Caudate nucleus (tissue), 63 donors: ENCODE measurements at places on chromosomes 3 and 15.
A peak's percentile ranks its signal among the peaks of the same experiment; 100 is the strongest.

DNA sequence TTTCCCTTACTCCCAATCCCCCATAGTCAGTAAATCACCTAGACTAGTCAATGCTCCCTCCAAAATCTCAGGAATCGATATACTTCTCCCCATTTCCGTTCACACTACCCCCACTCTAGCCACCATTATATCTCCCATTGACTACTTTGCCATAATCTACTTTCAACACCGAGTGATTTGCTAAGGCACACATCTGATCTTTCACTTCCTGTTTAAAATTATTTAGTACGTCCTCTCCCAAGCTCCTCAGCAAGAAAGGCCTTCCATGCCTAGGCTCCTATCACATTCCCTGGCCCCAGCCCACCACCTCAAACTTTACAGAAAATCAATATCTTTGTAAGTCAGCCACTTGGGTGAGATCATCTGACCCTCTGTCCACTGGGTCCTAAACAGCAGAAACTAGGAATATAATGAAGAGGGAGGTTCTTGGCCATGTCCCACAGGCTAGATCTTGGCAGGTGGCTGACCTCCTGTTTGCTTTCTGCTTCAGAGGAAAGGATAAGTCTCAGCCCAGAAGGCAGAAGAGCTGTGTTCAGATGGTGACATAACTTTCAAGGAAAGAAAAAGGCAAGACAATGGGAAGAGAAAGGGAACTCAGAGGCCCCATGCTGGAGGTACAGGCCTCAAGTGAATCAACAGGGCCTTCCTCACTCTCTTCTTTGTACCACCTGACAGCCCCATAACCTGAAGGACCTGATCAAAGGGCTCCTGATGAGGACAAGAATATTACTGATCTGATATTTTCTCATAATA lies 103.0 kb downstream of the RPL22L1 start:
- DNase-seq: no peak

DNA sequence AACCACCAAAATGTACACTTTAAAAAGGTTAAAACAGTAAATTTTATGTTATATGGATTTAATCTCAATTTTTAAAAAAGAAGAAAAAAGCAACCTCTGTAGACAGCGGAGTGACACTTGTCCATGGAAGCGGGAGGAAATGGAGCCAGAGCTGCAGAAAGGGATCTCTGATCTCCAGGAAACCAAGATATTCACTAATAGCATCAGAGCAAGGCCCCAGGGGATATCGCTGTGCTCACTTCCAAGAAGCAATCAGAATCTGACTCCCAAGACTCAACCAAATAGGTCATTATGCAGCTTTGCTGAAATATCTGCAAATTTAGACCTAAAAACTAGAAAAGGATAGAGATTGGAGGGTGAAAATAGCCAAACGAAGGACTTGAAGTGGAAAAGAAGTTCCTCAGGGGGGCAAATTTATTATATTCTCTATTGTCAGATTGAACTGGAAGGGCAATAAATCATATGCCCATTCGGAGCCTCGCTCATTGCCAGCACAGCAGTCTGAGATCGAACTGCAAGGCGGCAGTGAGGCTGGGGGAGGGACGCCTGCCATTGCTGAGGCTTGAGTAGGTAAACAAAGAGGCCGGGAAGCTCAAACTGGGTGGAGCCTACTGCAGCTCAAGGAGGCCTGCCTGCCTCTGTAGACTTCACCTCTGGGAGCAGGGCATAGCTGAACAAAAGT lies 62.0 kb upstream of the ATP2C1 start:
- no peak for DNase-seq

DNA sequence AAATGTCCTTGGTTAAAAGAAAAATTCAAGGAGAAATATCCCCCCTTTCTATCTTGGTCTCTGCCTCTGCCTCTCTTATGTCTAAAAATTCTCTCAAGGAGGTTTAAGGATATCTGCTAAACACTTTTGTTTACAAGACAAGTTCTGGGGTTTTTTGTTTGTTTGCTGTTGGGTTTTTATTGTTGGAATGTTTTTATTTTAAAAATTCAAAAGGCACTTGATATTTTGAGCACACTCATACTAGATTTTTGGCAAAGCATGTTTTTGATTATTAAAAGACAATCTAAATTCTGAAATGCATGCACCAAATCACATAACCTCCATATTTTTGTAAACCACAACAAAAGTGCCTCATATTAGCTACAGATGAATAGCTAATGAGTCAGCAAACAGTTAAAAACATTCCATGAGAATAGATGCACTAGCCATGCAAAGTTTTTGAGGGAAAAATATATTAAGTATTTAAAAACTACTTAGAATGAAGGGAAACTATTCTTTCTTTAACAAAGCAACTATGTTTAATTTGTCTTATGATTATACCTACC lies 84.6 kb downstream of the ZBTB20 start:
- DNase-seq: no peak

DNA sequence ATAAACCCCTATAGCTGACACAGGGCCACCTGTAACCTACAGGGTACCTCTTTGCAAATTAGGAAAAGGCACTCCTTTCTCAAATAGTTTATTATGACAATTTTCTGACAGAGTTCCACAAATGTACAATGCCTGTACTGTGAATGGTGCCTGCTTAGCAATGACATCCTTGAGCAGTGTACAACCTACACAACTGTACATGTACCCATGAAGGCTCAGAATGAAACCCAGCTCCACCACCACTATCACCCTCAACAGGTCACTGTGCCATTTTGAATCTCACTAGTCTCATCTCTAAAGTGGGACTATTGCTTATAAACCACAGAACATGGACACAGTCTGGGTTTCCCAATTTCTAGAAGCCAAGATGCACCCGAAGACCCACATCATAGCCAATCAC lies 7.0 kb downstream of the MFGE8 start:
- DNase-seq: no peak

DNA sequence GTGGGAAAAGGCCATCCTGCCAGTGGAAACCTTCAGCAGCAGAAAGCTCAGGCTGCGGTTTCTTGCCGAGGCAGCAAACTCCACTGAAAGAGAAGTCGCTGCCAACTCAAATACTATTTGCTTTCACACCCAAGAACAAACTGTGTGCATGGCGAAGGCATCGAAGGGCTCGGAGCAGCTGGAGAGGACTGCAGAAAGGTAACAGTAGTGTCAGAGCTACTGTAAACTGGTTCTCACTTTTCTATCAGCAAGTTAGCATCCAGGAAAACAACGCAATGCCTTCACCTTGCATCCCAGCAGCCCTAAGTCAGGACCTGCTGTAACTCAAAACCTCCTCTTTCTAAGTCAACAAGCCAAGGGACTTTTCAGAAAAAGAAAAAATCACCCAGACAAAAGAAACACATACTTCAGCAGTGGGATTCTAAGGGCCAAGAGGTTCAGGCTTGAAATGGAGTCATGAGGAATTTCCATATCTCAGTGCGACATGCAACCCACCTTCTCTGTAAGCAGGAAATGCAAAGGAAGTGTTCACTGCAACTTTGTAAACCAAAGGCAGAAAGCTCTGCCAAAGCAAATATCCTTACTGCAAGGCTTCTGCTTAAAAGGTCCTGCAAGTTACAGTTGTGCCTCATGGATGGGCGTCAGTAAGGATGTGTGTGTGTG lies 193.5 kb downstream of the FOXP1 start:
- DNase-seq: no peak

GRCh38 chr3:4198491-4198890 lies 104.7 kb upstream of the SETMAR start:
- no peak for DNase-seq

DNA sequence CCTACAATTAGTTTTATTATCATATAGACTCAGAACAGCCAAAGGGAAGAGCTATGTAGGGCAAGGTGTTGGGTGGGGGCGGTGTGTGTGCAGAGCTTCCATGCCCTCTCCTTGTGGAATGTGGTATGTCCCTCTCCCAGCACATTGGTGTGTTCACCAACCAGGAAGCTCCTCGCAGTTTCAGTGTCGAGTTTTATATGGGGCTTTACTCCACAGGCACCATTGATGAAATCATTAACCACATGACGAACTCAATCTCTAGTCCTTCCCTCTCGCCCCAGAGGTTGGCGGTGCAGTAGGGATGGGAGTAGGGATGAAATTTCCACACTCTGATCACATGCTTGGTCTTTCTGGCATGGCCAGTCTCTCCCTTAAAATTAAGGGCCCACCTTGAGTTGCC lies 13.6 kb upstream of the SRP14 start:
- DNase-seq: no peak

DNA sequence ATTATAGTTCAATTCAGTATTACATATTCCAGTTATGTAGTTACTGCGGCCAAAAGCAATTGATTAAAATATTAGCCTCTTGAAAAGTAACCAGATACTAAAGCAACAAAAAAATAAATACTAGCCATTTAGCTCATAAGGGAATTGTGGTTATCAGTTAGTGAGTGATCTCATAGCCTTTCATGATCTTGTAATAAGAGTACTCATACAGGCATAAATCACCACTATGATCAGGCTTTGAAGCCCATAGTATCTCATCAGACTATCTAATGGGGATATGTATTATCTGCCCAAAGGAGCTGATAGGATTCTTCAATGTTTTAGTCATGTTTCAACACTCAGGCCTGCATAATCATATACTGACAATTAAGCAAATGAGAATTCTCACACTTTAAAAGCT lies 184.1 kb upstream of the CCDC54 start:
- no peak for DNase-seq

- no peak for DNase-seq
Measured at GRCh38 chr3:112360561-112360960, 27.6 kb downstream of the CD200 start.

GRCh38 chr3:171749124-171749523 lies 61.2 kb downstream of the PLD1 start:
- no peak for DNase-seq

DNA sequence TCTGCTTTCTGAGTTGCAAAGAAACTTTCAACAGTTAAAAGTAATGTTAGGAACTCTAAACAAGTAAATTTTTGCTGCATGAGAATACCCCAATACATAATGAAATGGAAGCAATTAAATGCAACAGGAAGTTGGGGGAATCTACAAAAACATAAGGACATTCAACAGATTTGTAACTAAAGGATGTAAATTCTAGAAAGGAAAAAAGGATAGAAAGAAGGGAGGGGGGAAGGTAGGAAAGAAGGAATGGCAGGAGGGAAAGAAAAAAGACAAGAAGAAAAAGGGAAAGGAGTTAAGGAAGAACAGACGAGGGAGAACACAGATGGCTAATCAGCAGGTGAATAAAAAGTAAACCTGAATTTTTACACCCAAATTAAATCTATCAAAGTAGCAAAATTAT lies 22.3 kb upstream of the ANP32A start:
- DNase-seq: no peak

- DNase-seq: no peak
Measured at GRCh38 chr15:94206463-94207167, 24.7 kb upstream of the MCTP2 start.

DNA sequence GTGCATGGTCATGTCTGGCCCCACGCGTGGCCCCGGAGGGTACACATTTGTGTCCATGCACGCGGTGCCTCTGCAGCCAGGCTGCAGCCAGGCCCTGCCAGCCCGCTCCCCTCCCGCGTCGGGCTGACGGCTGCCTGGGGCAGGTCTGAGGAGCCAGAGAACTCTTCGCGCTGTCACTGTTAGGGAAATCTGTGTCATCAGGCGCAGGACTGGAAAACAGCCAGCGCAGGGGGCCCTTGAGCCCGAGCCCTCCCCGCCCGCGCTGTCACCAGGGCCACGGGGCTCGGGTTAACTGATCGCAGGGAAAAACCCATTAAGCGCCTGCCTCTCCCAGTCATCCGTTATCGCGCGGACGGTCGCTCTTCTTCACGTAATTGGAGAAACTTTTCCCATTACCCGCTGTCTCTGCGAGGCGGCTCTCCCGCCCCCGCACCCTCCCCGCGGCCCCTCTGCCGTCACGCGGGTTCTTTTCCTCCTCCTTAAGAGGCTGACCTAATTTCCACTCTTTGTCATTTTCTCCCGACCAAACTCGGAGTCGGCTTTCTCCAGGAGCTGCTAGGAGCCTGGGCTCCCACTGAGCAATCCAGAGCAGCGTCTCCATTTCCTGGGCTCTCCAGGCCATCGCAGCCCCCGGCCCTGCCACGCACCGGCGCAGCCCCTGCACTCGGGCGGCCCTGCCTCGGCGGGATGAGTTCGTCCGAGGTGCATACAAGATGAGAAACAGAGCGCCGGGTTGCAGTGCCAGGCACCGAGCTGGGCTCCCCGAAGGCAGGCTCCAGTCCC lies 57.5 kb upstream of the PRR23E start:
- peak; percentile 36 for DNase-seq

DNA sequence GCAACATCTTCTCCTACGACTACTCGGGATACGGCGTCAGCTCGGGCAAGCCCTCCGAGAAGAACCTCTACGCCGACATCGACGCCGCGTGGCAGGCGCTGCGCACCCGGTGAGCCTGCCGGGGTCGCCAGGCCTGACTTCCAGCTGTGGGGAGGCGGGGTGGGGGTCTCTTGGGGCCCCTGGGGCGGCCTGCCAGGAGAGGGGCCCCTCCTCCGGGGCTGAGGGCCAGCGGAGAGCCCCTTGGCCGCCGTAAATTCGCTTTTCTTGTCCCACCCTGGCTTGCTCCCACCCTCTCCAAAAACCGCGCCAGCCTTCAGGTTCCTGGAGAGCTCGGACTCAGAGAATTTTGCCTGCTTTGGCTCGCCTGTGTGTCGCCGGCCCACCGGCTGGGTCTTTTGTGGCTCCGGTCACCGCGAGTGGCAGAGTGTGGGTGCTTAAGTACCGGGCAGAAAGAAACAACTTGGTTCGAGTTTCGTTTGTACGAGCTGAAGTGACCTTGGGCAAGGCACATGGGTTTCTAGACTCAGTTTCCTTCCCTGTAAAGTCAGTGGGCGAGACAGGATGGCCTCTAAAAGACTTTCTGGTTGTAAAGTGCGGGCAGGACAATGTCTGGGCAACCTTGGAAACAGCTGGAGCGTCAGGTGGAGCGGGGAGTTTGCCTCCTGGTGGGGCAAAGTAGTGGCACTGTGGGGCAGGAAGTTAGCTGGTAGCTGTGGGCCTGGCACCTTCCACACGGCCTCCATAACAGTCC lies 976 bp downstream of the ABHD17C start:
- DNase-seq: no peak

GRCh38 chr15:52255935-52256334 lies 39.7 kb downstream of the MYO5C start:
- no peak for DNase-seq

GRCh38 chr3:138066383-138066782 lies 49.0 kb downstream of the DZIP1L start:
- no peak for DNase-seq

- no peak for DNase-seq
Measured at GRCh38 chr3:52458031-52458760, 2.8 kb downstream of the NISCH start.

- DNase-seq: no peak
Measured at GRCh38 chr3:46929324-46929723, 47.2 kb downstream of the CCDC12 start.

- no peak for DNase-seq
Measured at GRCh38 chr15:87500240-87500639, 756.3 kb downstream of the NTRK3 start.
